Dermis microvascular lymphatic vessel endothelial cell (primary cell): ENCODE measurements at places on chromosomes 3 and 15.

DNA sequence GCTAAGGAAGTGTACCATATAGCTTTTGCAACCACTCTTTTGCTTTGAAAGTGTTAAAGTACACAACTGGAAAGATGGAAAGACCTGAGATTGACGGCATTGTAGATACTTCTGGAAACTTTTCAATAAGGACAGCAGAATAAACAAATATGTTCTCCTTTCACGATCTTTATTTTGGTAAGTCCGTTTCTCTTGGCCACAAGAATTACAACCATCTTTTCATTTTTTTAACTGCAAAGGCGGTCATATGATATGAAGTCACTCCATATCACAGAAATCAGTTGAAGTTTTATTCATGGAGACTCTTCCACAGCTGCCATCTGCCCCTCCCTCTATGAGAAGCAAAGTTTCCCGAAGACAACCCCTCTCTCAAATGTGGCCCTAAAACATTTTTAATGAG, 303.4 kb upstream of the ICE2 start:
- no peak for DNase-seq

DNA sequence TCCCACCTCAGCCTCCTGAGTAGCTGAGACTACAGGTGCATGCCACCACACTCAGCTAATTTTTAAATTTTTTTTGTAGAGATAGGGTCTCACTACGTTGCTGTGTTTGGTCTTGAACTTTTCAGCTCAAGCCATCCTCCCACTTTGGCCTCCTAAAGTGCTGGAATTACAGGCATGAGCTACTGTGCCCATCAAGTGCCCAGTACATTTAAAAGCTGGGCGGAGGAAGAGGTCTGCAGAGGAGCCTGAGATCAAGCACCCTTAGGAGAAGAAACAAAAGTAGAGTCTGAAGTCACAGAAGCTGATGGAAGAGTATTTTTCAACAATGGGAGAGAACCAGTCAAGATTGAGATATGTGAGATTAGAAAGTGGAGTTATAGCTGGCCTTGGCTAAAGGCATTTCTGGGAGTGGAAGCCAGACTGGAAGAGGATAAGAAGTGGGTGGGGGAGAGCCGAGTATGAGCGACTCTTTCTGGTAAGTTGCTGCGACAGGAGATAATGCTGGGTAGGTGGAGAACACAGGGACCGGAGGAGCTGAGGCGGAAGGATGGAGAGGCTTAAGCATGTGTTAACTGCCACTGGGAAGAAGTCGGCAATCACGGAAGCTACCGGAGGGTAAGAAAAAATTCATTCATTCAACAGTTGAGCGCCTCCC, 782 bp upstream of the IREB2 start:
- DNase-seq, result no peak

- no peak for DNase-seq
Observed at GRCh38 chr3:134239538-134239937, 11.1 kb downstream of the RYK start.

GRCh38 chr3:32556332-32556731, 14.3 kb downstream of the DYNC1LI1 start:
- no peak for DNase-seq

- no peak for DNase-seq
Observed at GRCh38 chr3:170814822-170815221, 55.2 kb downstream of the RPL22L1 start.

GRCh38 chr3:189349772-189350171, 178.0 kb downstream of the TPRG1 start:
- DNase-seq, result no peak

DNA sequence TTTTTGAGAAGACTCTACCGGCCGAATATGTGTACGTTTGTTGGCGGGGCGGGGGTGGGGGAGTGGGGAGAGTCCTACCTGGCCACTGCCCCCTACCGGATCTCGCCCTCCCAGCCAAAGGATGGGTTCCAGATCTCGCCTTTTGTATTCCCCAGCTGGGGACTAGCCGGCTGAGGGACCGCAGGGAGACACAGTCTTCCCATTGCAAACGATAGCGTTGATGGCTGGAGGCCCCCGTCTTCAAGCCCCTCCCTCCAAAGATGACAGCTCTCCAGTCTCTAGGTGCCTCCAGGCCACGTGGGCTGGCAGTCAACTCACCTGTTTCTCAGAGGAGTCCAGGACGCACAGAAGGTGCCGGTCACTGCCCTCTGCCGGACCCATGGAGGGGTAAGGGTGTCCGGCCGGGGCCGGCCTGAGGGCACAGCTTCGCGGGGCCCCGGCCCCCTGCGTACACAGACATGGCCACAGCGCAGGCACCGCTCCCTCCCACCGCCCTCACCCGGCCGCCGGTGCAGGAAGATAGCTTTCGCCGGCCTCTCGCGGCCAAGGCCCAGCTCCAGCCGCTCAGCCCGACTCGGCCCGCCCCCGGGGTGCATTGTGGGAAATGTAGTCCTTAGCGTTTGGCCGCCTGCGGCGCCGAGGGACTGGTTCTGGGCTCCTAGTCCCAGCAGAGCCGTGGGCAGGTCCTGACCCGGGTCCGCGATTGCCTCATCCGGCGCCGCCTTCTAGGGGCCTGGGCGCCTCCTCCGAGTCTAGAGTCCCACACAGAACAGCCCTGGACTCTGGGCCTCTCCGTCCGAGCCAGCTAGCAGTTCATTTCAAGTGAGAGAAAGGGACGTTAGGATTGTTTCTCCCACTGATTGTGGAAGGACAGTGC, at the start of gene MON1A:
Gene MON1A, minus strand, starts transcription at position 521 of the 877 bp plus-strand sequence. CDS start 16,465 bp downstream, outside the sequence.
- peak; percentile 88 for DNase-seq

- DNase-seq, result no peak
Observed at GRCh38 chr3:75985432-75985831, 200.1 kb upstream of the ZNF717 start.

- no peak for DNase-seq
Observed at GRCh38 chr15:65857718-65858402, 11.4 kb upstream of the RAB11A start.

DNA sequence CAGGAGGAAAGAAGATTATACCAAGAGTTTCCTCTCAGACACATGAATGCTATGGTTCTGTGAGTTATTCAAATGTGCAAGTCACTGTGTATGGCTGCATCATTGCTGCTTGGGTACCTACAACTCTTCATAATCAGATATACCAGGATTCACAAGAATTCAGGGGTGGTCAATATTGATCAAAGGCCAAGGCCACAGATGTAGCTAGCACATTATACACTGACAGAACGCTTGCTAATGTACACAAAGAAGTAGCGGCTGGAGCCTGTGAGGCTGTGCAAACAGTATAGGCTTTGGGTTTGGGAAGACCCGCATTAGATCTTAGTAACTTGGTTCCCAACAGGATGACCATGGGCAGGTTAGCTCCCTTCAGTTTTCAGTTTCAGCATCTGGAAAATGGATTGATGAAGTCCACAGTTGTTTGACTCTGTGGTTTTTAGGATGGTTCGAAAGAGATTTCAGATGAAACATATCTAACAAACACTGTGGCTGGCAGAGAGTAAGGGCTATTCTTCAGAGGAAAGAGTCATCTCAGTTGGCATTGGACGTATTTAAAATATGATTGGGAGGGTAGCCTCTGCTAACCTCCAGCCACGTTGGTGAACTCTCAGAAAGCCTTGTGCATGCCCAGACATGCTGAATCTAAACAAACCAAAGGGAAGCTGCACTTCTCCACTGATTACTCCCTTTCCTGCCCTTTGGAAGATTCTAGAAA, 748.7 kb upstream of the CFAP20DC start:
- DNase-seq, result no peak

- DNase-seq, result no peak
Observed at GRCh38 chr3:141811348-141811747, 48.1 kb downstream of the GRK7 start.

DNA sequence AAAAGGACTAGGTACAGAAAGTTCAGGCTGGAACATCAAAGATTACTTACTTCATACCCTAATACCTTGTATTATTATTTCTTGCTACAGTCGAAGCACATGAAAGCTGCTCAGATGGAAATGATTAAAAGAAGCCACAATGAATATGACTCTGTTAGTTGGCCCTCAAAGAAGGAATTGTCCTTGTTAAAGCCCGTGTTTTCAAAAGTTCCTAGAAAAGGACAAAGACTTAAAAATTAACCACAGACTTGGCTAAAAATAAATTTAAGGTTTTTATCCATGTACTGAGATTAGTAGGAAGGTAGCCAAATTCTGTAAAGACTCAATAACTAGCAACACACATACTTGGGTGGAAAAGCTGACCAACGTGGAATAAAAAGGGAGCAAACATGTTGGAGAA, 251.0 kb upstream of the RARB start:
- DNase-seq, result no peak

DNA sequence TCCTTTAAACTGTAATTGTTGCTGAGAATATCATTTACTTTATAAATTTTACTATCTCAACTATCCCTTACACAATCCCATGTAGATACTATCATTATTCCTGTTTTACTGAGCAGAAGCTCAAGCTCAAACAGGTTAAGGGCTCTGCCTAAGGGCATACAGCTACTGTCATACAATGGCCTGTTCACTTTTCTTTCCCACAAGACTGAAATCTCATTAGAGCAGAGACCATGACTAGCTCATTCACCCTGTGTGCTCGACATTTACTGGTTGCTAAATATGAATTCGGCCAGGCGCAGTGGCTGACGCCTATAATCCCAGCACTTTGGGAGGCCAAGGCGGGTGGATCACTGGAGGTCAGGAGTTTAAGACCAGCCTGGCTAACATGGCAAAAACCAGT, 1.6 kb upstream of the MESP2 start:
- no peak for DNase-seq
